ENCODE measurements at places on chromosomes 2 and 18.

GRCh38 chr2:188369365-188369764 lies 77.7 kb downstream of the GULP1 start:
- DNase-seq: no peak

GRCh38 chr2:239300242-239300641 lies 100.6 kb downstream of the HDAC4 start:
- DNase-seq: no peak

- no peak for DNase-seq
Observed at GRCh38 chr2:78754930-78755329, 270.6 kb upstream of the REG3G start.

DNA sequence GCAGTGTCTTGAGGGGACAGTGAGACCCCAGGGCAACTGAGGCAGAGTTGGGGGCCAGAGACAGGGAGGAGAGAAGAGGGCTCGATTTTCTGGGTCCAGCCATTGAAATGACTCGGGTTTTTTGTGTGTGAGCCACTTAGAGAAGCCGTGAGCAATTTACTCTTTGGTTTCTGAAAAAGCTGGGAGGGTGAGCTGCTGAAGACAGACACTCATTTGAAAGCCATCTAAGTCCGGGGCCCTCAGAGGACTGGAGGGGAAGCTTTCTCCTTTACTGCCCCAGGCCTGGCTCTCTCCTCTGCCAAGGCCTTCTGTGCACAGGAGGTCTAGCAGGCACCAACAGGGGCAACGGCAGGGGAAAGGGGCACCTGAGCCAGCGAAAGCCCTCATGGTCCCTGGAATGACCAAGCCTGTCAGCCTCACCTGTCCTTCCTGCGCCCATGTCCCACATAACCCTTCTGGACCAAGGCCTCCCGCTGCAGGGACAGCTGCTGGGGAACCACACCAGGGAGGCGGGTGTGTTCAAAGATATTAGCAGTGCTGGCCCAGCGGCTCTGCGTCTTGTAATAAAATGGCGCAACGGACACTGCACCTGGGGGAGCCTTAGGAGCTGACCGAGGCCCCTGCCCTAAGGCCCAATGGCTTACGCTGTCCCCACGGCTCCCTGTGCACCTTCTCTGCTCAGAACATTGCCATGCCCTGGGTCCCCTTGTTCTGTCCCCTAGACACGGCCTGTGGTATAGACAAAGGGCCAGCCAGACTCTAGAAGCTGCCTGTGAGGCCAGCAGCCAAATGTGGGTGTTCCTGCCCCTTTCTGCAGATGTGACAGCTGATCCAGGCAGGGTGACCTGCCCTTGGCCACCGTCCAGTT lies 45.8 kb downstream of the HS6ST1 start:
- no peak for DNase-seq

GRCh38 chr2:107932488-107932887 lies 53.8 kb upstream of the SLC5A7 start:
- no peak for DNase-seq

DNA sequence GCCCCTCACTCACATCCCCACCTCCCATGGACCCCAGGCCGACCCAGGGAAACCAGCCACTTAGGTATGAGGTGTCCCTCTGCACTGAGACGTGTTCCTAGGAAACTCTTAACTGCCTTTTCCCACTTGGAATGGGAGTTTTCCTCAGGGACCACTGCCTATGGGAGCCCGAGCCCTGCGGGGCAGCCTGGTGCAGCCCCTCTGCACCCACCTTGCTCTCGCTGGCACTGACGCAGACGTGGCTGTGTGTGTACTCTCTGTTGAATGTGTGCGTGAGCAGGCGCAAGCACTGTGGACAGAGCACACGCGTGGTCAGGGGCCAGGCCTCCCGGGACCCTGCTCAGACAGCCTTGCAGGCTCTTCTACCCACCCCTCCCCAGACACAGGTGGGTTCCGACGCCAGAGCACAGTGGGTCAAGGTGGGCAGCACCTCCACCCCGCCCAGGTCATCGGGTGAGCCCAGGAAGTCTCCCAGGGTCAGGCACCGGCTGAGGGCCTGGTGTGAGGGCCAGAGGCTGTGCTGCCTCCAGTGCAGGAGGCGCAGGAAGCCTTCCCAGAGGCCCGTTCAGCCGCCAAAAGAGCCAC lies 30.0 kb downstream of the AQP12A start:
- no peak for DNase-seq

- DNase-seq: no peak
Observed at GRCh38 chr2:42223855-42224268, 54.7 kb downstream of the EML4 start.

All from T-helper 9 cell (primary cell).